HCT116 (cell line): ENCODE measurements at places on chromosomes 12 and 14.

- DNase-seq = no peak
Measured at GRCh38 chr12:12072064-12072760, 1.5 kb downstream of the BCL2L14 start.

DNA sequence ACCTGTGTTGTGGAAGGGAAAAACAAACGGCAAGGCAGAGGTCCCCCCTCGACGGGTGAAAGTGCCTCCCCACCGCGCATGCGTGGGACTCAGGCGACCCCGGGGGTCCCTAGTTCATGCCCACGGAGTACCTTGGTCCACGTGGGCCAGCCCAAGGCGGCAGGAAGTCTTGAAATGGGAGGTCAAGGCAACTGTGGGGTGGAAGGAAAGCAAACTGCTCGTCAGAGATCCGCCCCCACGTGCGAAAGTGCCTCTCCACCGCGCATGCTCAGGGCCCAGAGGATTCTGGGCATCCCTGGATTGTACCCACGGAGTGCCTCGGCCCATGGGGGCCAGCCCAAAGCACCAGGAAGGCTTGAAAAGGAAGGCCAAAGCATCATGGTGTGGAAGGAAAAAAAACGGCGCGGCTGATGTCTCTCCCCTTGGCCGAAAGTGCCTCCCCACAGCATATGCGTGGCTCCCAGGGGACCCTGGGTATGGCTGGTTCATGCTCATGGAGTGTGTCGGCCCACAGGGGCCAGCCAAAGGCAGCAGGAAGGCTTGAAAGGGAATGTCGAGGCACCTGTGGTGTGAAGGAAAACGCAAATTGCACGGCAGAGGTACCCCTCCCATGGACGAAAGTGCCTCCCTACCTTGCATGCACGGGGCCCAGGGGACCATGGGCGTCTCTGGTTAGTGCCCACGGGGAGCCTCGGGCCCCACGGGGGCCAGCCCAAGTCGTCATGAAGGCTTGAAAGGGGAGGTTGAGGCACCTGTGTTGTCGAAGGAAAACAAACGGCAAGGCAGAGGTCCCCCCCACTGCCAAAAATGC lies 369.7 kb downstream of the ALG10 start:
- no peak for DNase-seq

- DNase-seq = no peak
Measured at GRCh38 chr14:75969126-75969525, 12.7 kb downstream of the TGFB3 start.

GRCh38 chr12:45880533-45880932 lies 109.8 kb downstream of the SCAF11 start:
- DNase-seq = no peak

DNA sequence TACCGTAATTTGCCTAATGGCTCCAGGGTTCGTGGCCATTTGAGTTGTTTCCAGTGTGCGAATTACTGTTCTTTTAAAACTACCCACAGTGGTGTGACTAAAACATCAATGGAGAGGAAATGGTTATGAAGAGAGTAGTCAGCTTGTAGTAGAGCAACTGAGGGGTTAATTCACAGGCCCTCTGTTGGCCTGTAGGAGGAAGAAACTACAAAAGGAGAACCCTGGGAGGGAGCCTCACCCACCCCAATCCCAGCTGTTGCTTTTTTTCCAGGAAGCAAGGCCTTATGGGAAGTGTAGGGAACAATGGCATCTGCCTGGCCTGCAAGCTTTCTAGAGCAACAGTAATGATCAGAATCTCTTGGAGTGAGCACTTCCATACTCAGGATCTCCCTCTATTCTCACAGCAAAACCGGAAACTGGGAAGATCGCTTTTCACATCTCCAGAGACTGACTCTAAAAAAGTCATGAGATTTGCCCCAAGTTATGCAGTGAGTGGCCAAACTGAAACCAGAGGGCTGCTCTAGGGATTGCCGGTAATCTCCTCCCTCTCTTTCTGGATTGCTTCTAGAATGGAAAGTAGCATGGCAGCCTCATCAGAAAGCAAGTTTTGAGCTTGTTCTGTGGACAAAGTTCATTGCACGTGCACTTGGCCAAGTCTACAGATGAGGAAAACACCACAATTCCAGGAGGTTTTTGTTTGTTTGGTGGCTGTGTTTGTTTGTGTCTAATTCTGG lies 125.3 kb upstream of the PWP1 start:
- DNase-seq = peak; percentile 16

GRCh38 chr12:15152868-15153267 lies 68.3 kb downstream of the RERG start:
- no peak for DNase-seq

DNA sequence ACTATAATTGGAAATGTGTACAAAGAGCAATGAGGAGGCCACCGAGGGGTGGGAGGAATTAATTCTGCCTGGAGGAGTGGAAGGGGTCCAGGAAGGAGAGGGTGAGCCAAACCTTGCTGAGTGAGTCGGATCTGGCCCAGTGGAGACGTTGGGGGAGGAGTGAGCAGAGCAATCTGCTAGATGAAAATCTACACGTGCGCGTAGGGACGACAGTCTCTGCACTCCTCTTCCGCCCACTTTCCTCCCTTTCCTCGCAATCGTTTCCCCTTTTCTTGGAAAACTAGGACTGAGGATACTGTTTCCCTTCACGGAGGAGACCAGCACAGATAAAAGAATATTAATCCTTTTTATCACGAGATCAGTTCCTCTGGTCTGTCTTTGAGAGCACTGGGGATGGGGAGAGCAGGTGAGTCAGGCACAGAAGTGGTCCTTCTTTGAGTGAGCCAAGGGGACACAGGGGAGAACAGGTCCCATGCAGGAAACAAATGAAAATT lies 2.9 kb upstream of the NAB2 start:
- no peak for DNase-seq

GRCh38 chr12:114508529-114509129 lies 102.7 kb upstream of the TBX5 start:
- peak; percentile 62 for DNase-seq

DNA sequence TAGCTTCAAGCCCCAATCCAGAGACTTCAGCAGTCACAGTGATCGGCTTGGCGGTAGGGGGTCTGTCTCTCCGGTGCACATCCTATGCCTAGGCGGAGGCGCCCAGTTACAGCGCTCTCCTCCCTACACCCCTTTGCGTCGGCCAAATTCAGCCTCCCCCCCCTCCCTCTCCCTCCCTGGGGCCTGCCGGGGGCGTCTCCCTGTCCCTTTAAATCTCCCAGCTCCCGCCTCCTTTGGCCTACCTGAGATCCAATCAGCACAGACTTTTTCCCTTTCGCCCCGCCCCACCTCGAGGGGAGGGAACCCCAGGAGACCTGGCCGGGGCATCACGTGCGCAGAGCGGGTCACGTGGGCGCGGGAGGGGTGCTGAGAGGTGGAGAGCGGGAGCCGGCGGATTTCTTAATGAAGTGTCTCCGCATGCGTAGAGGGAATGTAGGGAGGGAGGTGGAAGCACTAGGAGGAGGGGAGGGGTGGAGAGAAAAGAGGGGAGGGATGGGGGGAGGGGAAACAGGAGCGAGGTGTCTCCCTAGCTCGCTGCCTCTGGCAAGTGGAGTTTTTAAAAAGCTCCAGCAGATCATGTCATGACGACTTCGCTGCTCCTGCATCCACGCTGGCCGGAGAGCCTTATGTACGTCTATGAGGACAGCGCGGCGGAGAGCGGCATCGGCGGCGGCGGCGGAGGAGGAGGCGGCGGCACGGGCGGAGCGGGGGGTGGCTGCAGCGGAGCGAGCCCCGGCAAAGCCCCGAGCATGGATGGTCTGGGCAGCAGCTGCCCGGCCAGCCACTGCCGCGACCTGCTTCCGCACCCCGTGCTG lies at the start of gene HOXC13:
TSS of gene HOXC13 (plus strand) at position 506 of the 815 bp plus-strand sequence. CDS start at position 582, 76 bp downstream.
- peak; percentile 95 for DNase-seq

- DNase-seq = no peak
Measured at GRCh38 chr14:37247791-37248461, 50.2 kb downstream of the MIPOL1 start.

DNA sequence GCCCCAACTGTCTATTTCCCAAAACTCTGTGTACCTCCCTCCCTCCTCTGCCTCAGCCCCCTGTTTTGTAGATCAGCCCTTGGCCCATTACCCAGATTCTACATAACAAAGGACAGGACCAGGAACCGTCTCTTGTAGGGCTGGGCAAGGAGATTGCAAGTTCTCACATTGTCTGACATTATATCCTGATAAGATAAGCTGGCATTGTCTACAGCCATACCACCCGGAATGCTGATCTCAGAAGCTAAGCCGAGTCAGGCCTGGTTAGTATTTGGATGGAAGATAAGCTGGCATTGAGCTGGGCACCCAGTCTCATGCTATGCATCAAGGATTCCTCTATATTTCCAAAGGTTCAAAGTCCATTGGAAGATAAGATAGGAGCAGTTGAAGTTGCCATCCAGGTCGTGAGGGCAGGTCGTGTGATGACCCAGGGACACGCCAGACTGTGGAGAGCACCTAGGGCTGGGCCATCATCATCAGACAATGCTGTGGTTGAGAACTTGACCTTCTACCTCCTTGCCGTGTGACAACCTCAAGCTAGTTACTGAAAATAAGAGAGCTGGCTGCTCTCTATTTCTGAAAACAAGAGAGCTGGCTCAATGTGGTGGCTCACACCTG lies 29.5 kb downstream of the PHETA1 start:
- DNase-seq = no peak

DNA sequence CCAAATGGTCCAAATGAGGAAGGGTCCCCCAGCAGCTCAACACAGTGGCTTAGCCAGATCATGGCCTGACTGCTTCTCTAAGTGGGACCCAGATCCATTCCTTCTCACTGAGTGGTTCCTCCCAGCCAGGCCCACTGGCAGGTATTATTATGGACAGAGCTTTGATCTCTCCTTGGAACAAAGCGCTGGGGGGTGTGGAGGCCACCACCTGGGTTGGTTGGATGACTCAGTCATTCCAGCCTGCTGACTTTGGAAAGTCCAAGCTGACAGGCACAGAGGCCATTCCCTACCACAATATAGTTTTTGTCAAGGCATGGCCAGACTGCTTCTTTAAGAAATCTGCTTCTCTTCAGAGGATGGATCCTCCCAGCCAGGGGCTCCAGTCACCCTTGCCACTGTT lies 341.1 kb downstream of the BTG1 start:
- DNase-seq = peak; percentile 81

DNA sequence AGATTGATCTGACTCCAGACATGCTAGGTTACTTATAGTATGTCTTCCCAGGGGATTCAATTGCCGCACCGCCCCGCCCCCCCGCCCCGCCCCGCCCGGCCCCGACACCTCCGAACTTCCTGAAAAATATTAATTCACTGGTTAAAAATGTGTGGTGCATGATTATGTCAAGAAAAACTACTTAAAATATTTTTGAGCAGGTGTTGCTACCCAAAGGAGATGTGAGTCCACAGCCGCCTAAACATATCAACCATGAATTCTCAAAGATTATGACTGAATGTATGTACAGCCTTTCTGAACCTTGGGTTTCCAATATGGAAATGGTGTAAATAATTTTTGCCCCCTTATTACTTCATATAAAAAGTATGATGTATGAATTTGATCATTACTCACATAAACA lies 2.7 kb upstream of the RIMKLB start:
- DNase-seq = no peak

DNA sequence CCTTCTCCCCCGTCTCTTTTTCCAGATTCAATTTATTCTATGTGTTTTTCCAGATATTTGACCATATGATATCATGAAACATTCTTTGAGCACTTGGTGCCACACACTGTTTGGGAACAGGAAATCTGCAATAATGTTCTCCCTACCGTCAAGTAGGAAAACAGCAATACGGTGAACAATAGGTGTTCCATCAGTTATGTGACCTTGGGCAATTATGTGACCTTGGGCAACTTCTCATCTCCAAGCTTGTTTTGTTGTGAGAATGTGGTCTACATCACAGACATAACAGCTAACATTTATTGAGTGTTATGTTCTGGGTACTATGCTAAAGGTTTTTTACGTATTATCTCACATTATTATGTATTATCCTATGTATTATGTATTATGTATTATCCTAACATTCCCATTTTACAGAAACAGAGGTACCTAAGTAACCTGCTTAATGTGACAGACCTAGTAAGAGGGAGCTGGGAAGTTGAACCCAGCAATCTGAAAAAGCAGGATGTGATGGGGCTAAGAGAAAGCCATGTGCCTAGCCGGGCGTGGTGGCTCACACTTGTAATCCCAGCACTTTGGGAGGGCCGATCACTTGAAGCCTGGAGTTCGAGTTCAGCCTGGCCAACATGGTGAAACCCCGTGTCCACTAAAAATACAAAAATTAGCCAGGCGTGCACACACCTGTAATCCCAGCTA lies 1.2 kb upstream of the NEK9 start:
- no peak for DNase-seq

GRCh38 chr12:124914392-124915238 lies at the start of gene UBC:
TSS of gene UBC (minus strand) at chr12:124914650. CDS start at chr12:124913771, 879 bp downstream.
- peak; percentile 87 for DNase-seq

DNA sequence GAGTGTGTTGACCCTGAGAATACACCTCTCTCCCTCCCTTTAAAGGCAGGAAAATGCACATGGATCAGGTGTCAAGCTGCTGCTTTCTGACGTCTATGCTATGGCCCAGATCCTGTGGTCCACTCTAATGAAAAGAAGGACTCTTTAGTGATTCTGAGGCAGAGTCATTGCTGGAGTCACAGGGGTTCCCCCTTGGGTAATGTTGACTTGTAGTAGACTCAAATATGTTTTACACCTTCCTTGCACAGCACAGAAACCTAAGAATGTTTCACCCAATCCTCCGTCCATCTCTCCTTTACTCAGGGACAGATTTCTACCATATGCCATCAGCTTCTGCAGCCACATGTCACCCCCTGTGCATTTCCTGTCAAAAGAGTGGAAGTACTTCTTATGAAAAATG lies 525.4 kb downstream of the TMEM121 start:
- DNase-seq = no peak

DNA sequence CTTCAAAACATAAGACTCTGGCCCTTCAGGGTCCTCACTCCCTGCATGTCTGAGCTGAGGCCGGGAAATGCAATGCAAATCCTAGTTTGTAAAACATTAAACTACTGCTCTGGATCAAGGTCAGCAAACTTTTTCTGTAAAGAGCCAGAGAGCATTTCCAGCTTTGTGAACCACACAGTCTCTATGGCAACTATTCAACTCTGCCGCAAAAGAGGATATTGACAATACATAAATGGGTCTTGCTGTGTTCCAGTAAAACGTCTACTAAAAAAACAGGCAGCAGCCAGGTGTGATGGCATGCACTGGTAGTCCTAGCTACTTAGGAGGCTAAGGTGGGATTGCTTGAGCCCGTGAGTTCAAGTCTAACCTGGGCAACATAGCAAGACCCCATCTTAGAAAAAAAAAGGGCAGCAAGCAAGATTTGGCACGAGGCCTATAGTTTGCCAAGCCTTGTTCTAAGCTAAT lies 22.3 kb downstream of the DDX24 start:
- no peak for DNase-seq

- DNase-seq = no peak
Measured at GRCh38 chr12:125386652-125387051, 321.4 kb downstream of the AACS start.

- DNase-seq = peak; percentile 32
Measured at GRCh38 chr12:126663304-126664094, 1598.3 kb downstream of the AACS start.
